ENCODE measurements at places on chromosomes 12 and 14. TPM values are rescaled to one million over a fixed set of nuclear protein-coding genes. Genes with fewer than 3 reads are reported as not detected.

NR1H4 gene
- total RNA-seq: not detected

NEDD1 gene
- total RNA-seq: 48.0 TPM

ANO2 gene
- not detected for total RNA-seq

RNU4-1 gene
- total RNA-seq: under 0.01 TPM

ACVRL1 gene
- total RNA-seq: 5.8 TPM

FAM161B gene
- 2.8 TPM for total RNA-seq

TAS2R42 gene
- not detected for total RNA-seq

DPY19L2 gene
- total RNA-seq: 0.90 TPM

PSMB11 gene
- not detected for total RNA-seq

BIN2 gene
- total RNA-seq: not detected

CLEC4C gene
- total RNA-seq: not detected

TRIP11 gene
- 83.5 TPM for total RNA-seq

ARMH4 gene
- total RNA-seq: 4.4 TPM

FGF23 gene
- not detected for total RNA-seq

PRR4 gene
- total RNA-seq: 0.83 TPM

ART4 gene
- not detected for total RNA-seq

APOLD1 gene
- 4.2 TPM for total RNA-seq

KRT7 gene
- total RNA-seq: 0.54 TPM

CYP46A1 gene
- under 0.01 TPM for total RNA-seq

NFYB gene
- 22.2 TPM for total RNA-seq

GDF3 gene
- not detected for total RNA-seq

ANG gene
- total RNA-seq: 3.6 TPM

RASSF3 gene
- total RNA-seq: 39.3 TPM

PCED1B gene
- total RNA-seq: 0.28 TPM

AMN gene
- total RNA-seq: under 0.01 TPM

FOXM1 gene
- 16.9 TPM for total RNA-seq

WNT1 gene
- not detected for total RNA-seq

NTS gene
- not detected for total RNA-seq

HAL gene
- 0.56 TPM for total RNA-seq

DTX1 gene
- total RNA-seq: not detected

NXPH4 gene
- total RNA-seq: 0.56 TPM

CPM gene
- 8.8 TPM for total RNA-seq

KLRB1 gene
- not detected for total RNA-seq

PTGDR gene
- total RNA-seq: not detected

TBX3 gene
- 18.6 TPM for total RNA-seq

SYCP3 gene
- total RNA-seq: not detected

PIWIL1 gene
- total RNA-seq: not detected

Measured in IMR-90 (cell line).